ENCODE measurements at places on chromosomes 3 and 15.

DNA sequence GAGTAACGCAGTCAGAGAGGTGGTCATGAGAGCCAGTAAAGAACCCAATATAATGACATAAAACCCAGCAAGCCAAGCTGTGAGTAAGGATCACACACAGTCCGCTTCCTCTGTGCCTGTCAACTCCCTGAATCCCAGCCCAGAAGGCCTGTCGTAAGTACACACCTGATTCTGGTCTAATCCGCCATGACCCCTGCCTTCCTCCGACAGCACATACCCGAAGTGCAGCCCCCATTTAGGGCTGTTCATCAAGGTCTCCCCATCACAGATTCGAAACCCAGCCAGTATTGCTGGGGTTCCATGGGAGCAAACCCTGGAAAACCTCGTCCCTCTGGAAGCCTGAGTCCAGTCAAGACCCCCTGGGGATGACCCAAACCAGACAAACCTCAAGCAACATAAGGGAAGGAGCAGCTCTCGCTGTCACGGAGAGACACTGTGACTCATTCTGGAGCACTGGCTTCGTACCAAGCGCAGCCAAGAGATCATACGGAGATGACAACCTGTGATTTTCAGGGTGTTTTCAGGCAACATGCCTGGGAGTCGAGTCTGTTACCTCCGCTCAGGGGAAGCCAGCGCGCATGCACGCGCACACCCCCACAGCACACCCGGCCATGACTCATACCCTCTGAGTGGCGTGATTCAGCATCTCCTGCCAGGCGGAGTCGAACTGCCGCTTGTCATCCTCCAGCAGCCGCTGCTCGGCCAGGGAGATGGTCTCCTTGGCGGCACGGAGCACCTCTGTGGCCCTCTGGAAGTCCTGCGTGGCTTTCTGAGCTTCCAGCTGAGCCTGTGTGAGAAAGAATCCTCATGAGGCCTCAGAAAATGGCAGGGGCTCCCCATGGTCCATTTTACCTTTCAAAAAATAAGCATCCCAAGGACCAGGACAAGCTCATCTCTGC, 63.0 kb downstream of the SH3BP5 start:
- peak; percentile 84 for DNase-seq

DNA sequence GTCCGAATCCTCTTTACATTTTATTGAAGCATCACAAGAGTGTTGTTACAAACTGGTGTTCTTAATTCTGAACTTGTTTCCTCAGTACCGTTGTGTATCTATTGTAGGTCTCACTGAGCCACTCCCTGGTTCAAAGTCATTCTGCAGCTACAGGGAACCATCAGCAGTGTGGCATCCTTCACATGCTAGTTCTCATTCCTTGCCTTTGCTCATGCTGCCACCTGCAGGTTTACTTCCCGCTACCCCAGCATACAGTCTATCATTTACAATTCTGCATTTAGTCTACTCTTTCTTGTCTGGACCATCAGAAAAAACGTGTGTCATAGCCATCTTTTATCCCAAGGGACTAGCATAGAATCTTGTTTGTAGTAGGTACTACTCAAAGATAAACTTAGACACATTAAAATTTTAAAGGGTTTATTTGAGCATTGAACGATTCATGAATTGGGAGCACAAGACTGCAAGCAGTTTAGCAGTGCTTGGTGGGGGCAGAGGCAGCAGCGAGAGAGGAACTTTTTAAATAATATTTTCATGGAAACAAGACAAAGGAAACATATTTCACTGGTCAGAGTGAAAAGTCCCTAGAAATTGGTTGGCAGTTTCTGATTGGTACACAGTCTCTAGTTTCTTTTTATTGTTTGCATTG, 402.1 kb downstream of the CADM2 start:
- DNase-seq = no peak

DNA sequence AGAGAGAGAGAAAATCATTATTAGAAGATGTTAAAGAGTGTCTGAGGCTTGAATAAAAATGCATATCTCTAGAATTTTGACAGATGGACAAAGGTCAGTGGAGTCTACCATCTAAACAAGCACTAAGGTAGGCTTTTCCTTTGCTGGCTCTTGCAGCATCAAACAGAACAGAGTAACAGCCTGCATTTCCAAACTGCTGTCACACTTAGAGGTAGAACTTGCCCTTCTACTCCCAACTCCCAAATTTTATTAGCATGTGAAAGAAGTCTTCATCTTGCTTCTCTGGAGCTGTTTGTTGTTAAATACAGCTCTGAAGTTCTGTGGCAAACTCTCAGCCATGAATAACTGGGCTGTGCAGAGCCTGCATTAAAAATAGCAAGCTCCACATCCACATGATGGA, 4.1 kb upstream of the MB21D2 start:
- no peak for DNase-seq

DNA sequence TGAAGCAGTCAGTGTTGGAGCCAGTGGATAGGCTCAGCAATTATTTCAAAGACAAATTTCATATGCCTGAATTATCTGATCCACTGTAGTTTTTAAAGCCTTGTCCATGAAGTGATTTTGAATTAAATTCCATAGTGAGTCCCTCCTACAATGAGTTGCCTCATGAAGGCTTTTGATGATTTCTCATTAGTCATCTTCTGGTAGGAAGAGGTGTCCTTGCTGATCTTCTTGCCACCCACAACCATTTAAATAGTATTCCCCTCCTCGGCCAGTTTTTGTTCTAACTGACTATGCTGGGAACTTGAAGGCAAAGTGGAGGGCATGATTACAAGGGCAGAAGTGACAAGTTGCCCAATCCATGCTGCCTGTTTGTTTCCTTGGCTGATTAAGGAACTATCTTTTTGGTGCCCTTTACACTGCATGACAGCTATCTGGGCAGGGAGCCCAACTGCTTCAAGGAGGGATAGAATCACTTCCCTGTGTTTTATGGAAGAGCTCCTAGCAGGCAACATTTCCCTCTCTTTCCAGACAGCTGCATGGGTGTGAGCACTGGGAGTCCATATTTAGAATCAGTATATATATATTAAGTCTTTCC, 617.5 kb downstream of the ZPLD1 start:
- DNase-seq = no peak

- DNase-seq = no peak
Measured at GRCh38 chr3:126974756-126975155, 8.2 kb upstream of the PLXNA1 start.

GRCh38 chr15:37076543-37076942, 23.8 kb downstream of the MEIS2 start:
- DNase-seq = no peak

GRCh38 chr3:156459434-156459833, 95.5 kb downstream of the SSR3 start:
- DNase-seq = no peak

- no peak for DNase-seq
Measured at GRCh38 chr15:72690938-72691337, 4.9 kb downstream of the BBS4 start.

DNA sequence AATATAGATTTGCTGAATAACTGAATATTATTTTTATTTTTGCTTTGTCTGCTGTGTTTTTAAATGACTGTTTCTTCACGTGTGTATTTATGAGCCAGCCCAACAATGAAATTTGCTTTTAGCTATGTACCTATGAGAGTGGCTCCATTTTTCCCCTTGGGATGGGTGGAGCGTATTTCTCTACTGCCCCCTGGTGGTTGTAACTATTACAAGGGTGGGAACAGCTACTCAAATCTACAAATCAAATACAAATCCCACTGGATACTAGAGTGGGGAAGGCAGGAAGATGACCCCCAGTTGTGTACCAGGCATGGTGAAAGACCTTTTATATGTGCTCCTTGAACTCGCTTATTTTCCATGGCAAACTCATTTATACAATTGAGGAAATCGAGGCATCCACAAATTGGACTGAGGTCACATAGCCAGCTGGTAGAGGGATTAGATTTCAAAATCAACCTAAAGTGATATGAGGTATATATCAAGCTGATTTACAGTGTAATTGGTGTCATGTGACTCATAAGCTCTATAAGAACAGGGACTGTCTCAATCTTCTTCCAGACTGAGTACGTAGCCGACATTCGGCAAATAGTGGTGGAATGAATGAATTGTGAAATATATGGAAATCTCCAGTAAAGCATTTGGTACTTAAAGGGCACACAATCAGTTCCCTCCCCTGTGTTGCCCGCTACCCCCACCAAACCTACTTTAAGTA, 69.5 kb upstream of the VEPH1 start:
- no peak for DNase-seq

DNA sequence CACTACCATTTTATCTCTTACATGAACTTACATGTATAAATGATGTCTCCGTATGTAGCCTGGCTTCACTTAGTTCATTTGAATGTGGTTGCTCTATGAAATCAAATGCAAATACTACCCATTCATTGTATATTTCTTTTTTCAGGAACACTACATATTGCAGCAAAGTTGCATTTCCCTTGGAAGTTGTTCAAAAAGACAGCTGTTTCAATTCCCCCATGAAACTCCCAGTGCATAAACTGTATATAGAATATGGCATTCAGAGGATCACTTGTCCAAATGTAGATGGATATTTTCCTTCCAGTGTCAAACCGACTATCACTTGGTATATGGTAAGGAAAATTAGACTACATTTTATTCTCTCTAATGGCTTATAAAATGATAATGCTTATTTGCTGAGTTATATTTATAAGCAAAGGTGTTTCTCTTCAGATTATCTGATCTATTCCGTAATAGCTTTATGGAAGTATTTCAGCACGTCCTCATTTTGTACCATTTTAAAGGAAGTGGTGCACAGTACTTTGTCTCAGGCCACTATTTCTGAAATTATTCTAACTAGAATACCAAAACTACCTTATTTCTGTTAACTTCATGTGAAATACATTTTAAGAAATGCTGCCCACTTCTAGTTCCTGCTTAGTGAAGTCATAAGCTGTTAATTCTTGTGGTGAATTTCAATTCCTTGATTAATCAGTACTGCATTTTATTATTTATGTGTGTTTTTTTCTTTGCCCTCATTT, 95.1 kb downstream of the IL1RAP start:
- no peak for DNase-seq

DNA sequence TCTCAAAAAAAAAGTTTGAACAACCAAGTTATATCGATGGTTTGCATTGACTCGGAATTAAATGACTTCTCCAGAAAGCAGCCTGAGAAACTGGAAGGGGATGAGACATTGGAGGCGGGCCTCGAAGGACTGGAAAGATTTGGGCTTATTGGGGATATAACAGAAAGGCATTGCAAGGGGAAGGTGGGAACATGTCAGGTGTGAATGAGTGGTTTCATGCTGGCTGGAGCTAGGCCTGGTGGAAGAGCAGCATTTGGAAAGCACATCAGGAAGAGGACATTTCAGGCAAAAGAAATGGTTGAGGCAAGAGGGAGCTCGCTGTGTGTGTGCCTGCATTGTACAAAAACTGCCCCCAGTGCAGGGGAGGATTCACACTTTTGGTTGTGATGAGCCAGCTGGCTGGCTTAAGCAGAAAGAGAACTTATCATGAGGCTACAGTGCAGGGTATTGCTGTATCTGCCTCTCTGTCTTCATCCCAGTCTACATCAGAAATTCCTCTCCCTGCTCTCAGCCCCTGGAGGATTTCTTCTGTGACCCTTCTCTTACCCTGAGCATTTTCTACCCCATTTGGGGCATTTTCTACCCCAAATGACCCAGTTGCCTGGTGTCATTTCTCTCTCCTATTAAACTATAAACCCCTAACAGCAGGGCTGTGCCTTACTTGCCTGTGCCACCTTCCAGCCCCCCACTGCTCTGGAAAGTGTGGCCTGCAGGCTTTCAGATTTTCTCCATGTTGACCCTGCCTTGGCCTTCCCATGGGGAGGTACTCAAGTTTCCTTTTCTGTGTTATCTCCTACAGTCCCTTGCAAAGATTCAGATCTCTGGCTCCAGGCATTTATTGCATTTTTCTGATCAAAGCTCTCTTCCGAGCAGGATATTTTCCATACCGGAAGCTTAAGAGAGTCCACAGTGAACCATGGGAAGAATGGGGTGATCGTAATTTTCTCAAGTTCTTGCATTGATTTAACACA, 64.4 kb upstream of the FLNB start:
- DNase-seq = no peak

DNA sequence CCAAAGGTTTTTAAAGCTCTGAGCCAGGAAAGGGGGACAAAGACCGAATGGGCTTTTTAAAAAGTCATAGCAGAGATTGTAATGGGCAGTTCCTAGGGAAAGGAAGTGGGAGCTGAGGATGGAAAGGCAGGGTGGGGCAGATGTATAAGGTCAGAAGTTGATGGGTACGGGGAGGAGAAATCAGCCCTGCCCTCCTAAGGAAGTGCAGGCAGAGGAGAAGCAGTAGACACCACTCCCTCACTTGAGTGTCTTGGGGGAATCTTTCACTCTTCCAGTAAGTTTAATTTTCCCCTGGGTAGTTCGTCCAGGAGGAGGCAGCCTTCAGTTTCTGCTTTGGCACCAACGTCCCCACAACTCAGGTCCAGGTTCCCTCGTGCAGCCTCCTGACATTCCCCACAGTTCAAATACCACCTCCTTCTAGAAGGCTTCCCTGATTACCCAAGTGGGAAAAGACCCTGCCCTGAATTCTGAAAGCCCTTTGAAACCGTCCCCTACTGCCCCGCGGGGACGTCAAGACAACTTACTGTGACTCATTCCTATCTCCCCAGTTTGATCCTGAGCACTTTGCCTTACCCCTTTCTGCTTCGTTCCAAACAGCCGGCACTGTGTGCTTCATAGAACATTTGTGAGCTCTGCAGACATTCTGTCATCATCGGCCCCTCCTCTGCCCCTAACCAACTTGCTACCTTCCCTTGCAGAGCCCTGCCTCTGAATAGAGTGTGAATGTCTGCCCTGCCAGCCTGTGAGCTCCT, 14.3 kb upstream of the SRP14 start:
- no peak for DNase-seq

- no peak for DNase-seq
Measured at GRCh38 chr15:91311986-91312385, 211.9 kb downstream of the SV2B start.

GRCh38 chr15:66590435-66590834, 24.6 kb upstream of the LCTL start:
- no peak for DNase-seq

- no peak for DNase-seq
Measured at GRCh38 chr3:53585627-53586026, 91.2 kb downstream of the CACNA1D start.

GRCh38 chr3:187978433-187979011, 175.4 kb upstream of the LPP start:
- DNase-seq = no peak
